ENCODE measurements at places on chromosomes 7 and 10.

- no peak for DNase-seq
These were observed 36.9 kb downstream of the PRPS1L1 start for GRCh38 chr7:17990761-17991160.

DNA sequence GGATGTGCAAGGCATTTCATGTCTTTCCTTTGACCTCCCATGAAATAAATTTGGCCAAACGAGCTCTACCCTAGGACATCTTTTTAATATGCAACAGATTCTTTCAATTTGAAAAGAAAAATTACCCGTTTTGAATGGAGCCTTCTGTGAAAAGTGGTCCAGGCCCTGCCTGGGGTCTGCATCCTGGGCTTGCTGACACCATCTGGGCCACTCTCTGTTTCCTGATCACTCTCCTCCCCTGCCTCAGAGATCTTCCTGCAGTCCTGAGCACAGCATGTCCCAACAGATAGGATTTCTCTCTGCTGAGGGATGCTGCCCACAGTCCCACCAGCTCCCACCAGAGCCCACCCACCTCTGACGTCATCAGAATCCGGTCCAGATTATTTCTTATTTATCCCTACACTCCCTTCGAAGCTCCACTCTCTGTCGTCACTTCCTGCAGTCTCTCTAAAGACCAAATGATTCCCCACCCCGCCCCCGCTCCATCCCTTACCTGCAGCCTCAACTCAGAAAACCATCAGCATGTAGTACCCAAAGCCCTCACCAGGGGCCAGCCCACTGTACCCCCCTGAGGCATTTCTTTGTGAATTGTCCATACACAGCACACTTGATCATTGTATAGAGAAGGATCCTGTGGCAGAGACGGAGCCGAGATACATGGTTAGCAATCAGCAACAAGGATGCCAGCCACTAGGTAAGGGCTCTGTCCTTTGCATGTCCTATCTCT lies 192.1 kb upstream of the MGMT start:
- DNase-seq, result no peak

DNA sequence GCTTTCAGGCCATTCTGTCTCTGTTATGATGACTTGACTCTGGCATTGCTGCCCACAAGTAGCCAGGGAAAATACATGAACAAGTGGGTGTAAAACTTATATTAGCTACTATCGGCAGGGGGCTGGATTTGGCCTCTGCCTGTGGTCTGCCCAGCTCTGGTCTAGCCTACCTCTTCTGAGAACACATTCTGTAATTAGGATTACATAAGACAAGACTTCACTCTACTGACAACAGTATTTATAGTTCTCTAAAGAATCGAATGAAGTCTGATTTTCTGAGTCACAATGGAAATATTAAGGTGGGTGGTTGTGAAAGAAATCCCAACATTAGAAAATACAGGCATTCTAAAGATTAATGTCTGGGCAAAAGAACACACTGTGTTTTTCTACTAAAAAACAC lies 55.5 kb downstream of the DLD start:
- DNase-seq, result no peak

DNA sequence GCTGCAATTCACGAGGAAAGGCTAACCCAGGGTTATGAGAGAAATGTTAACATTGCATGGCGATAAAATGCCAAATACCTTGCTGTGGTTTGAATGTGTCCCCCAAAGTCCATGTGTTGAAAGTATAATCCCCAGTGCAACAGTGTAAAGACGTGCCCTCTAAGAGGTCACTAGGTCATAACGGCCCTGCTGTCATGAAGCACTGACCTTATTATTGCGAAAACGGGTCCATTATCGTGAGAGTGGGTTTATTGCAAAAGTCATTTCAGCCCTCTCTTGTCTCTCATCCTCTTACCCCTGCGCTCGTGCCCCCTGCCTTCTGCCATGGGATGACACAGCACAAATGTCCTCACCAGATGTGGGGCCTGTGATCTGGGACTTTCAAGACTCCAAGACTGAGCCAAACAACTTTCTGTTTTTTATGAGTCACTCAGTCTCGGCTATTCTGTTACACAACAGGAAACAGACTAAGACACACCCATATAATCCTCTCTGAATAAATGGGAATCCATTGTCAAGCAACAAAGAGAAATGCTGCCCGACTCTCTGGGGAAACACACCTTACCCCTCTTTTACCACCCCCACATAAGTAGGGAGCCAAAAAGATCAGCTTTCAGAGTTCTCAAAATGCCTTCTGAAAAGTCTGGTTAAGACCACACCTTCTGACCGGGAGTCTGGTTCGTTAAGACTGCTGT lies 73.1 kb upstream of the UCN3 start:
- DNase-seq, result peak; percentile 41

DNA sequence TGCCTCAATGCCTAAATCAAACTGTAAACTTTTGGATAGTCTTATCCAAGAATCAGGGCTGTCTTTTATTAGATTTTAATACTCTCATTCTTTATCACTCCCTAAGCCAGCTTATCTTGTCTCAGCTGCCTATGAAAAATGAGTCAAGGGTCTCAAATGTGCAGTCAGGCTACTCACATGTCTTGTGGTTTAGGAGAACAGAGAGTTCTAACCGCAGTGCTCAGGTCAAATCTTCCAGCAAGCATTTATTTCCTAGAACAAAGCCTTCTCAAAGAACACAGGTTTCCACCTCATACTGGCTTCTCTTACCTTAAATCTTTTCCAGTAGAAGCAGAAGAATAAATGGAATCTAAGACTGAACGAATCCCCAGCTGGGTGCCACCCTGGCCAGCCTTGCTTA lies 23.5 kb downstream of the HTR5A start:
- no peak for DNase-seq

GRCh38 chr10:82256275-82256674 lies 381.3 kb downstream of the NRG3 start:
- DNase-seq, result no peak

DNA sequence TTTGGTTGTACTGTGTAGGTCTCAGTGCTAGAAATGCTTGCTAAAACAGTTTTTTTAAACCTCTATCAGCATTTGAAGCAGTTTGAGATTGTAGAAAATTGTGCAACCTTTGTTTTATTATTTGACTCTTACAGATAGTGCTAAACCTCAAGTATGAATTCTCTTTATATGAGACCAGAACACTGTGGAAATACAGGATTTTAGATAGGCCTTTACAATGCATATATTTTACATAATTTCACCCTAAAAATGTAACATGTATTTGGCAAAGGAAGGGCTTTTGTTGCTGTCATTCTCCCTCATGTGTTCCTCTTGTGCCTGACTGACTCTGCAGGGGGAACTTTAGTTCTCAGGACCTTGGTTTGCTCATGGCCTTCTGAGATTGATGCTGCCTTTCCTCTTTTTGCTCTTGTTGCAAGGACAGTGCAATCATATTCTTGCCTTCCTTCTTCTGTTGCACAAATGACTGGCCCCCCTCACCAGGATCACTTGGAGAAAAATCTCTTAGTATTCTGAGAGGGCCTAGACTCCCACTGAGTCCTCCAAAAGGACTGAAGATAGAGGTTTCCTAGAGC lies 188.7 kb downstream of the PPP1R9A start:
- no peak for DNase-seq

DNA sequence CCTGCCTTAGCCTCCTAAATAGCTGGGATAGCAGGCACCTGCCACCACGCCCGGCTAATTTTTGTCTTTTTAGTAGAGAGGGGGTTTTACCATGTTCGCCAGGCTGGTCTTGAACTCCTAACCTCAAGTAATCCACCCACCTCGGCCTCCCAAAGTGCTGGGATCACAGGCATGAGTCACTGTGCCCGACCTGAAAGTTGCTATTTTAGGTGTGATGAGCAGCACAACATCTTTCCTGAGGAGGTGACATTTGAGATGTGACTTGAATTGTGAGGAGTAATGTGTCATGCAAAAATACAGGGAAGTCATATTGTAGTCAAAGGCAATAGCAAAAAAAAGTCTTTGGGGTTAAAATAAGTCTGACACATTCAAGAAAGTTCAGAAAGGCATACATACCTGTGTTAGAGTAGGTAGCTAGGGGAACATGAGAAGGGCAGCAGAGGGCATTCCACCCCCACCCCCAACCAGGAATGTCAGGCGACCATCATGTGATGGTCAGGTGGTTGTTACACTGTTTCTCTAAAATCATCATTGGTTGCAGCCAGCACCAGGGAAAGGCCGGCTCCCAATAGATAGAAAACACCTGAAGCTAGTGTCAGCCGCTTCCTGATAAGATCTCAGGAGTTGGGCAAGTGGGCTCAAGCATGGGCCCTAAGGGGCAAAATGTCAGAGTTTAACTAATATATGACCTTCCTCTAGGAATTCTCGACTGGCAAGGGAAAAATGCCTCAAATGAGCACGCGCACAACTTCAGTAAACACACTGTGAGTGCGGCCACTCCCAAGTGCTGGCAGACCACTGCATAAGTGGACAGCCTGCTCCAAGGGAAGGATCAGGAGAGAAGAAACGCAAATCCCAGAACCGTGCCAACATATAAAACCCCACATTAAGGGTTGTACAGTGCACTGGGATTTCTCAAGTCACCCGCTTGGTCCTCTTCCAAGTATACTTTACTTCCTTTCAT lies at the start of gene TACC2:
Gene TACC2, plus strand, starts transcription at position 803 of the 964 bp plus-strand sequence. CDS start 32,819 bp downstream, outside the sequence.
- no peak for DNase-seq

- no peak for DNase-seq
These were observed 53.0 kb upstream of the CABCOCO1 start for GRCh38 chr10:61609701-61610100.

DNA sequence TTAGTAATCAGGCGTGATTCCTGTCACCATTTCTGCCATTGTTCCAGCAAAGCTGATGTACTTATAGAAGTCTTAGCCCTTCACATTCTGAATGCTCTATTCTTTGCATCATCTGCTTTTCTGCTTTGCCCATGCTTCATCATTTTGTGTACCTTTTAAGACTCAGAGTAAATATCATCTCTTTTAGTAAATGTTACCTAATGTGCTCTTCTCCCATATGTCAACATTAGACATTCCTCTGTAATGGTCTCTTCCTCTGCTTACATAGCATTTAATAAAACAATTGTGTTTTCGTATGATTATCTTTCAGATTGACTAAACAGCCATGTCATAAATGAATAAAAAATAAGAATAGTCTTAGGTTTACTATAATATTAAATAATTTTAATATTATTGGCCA lies 719.6 kb upstream of the GRM3 start:
- DNase-seq, result no peak

GRCh38 chr7:77403957-77404356 lies 12.2 kb downstream of the GSAP start:
- no peak for DNase-seq

DNA sequence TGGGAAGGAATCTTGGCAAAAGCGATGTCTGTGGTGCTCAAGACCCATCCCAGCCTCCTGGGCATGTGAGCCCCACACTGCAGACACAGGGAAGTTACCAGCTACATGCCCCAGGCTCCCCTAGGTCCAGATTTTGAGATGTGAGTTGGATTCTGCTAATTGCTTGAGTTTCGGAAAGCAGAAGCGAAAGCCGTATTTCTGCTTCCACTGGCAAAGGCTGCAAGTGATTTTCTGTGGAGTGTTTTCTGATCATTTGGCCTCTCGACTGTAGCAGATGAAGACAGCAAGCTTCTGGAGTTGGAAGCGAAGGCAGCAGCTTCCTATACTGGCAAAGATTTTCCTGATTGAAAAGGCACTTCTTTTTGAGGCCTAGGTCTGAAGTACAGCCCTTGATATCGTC lies 29.6 kb downstream of the ANKRD16 start:
- DNase-seq, result no peak

All from stimulated activated CD4-positive, alpha-beta T cell treated with anti-CD3 and anti-CD28 coated beads, TNF-alpha, amount 100 ng/mL, for 1 hour (primary cell).